Retina (tissue), 1 donor: ENCODE measurements at places on chromosomes 2 and 18.

DNA sequence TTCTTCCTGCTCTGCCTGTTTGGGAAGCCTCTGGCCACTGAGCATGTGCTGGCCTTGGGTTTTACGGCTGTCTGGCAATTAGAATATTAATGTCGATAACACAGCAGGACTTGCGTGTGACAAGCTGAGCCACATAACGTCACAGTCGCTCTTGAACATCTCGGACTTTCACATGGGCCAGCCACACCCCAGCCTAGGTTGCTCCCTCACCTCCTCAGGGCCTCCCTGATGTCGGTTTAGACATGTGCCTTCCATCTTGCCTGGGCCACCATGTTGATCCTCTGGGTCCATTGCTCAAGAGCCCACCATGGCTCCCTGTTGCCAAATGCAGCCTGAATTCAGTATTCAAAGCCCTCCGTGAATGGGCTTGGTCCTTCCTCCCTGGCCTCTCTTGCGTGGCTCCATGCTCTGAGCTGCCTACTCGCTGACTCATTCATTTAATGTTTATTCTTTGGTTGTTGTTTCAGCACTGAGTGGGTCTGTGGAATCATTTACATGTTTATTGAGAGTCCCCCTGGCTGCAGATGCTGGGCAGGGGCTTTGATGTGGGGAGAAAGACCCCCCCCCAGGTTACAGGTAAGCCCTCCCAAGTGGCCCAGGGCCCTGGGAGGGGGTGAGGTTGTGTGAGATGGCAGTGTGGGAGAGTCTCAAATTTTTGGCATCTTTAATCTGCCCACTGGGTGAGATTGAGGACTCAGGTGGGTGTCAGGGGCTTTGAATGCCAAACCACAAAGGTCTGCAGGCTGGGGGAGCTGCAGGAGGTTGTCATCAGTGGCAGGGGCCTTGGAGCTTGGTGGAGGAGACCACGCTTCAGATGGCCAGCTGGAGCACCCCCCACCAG lies 62.0 kb downstream of the ODC1 start:
- DNase-seq = no peak

DNA sequence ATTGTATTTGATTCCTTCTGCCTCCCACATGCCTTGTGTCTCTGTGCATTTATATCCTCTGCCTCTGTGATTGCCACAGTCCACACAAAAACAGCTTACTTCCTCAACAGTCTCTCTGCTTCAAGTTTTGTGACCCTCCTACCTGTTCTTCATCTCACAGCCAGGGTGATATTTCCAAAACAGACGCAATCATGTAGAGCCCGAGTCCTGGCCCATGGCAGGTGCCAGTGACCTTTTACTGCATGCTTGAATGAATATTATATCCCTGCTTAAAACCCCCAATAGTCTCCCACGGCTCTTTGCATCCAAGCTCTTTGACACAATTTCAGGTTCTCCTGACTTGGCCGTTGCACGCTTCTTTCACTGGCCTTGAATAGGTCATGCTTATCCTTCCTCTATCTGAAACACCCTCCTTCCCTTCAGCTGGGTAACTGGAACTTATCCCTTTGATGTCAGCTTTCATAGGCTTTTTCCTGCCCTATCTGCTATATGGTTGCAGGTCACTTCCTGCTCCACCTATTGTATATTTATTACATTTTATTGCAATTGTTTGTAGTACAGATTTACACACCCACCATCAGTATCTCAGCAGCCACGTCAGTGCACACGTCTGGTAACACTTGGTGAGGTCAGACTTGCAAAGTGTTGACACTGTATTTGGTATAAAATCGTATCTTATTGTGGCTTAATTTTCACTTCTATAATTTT lies 29.7 kb upstream of the IL1B start:
- DNase-seq = no peak

DNA sequence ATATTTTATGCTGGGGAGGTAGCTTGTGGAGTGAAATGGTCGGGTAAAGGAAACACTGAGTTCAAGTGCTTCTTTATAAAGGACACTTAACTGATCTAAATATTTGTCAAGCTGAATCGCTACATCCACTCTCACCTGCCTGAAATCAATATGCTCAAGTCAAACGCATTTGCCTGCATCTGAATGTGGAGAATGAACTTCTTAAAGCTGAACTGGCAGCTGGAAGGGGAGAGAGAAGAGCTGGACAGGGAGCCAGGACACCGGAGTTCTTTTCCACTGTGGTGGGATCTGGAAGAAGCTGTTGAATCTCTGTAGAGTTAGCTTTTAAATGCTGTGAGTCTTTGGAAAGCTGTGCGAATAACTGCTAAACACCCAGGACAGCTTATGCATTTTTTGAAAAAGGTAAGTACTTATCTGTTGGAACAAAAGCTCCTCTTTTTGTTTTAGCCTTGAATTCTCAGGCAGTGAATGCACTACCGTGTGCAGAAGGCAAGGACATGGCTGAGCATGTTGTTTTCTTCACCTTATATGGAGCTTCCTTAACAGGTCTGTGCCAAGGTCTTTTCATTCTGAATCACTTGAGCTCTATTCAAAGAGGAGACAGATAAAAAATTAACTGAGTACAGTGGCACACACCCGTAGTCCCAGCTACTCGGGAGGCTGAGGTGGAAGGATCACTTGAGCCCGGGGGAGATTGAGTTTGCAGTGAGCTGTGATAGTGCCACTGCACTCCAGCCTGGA lies 74.2 kb upstream of the KLF7 start:
- DNase-seq = no peak

- no peak for DNase-seq
These were observed 23.3 kb downstream of the EPB41L3 start for GRCh38 chr18:5520464-5520863.

GRCh38 chr2:68185541-68186164 lies 28.0 kb downstream of the PNO1 start:
- no peak for DNase-seq

- DNase-seq = no peak
These were observed 40.4 kb upstream of the MAL start for GRCh38 chr2:94984964-94985575.

DNA sequence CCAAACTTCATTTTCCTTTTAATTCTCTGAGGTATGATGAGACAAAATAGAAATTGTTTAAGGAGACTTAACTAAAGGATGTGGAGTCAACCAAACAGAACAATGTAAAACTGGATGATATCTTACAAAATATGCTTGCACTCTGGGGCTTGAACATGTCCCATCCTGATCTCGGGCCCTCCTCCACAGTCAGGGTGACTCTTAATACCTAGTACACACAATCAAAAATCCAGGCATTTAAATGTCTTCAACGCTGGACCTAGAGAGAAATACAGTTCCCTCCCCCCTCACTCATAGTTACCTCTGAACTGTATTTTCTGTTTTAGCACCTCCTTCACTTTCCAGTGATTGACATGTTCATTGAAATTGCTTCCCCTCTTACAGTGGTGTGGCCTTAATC lies 36.9 kb upstream of the SERPINB2 start:
- DNase-seq = no peak

- DNase-seq = no peak
These were observed 5.9 kb downstream of the MBOAT2 start for GRCh38 chr2:8997631-8998030.

GRCh38 chr2:168602846-168603401 lies 146.9 kb downstream of the CERS6 start:
- no peak for DNase-seq

DNA sequence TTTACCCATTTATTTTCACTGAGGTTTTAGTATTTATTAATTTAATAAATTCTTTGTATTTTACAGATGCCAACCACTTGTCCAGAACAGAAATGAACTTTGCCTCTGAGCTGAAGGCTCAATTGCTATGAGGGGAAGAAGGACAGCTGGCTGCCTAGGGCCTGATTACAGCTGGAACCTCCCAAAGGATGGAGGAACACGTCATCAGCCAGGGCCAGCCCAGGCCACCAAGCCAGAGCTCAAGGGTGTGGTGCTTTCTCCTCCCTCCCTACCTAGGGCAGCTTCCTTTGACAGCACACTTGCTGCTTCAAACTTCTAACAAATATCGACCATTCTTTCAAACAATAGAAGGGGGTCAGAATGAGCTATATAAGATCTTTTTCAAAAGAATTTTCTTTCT lies 19.7 kb upstream of the RIOK3 start:
- DNase-seq = no peak

DNA sequence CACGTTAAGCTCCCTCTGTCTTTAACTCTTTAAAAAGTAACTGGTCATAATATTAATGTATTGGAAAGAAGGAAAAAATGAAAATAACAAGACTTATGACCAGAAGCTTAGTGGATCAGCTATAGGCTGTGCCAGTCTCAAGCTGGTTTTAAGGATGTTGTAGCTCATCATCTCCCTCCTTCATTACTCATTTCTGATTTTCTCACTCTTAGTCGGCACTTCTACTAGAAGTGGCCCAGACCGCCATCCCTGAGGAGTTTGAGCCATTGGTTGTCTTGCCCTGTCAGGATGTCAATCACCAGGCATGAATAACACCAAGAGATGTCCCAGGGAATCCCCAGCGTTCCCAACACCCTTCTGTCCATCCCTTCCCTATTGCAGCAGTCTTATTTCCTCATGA lies 151.5 kb downstream of the ASXL3 start:
- DNase-seq = no peak

GRCh38 chr2:1446301-1446700 lies 33.0 kb downstream of the TPO start:
- DNase-seq = no peak

DNA sequence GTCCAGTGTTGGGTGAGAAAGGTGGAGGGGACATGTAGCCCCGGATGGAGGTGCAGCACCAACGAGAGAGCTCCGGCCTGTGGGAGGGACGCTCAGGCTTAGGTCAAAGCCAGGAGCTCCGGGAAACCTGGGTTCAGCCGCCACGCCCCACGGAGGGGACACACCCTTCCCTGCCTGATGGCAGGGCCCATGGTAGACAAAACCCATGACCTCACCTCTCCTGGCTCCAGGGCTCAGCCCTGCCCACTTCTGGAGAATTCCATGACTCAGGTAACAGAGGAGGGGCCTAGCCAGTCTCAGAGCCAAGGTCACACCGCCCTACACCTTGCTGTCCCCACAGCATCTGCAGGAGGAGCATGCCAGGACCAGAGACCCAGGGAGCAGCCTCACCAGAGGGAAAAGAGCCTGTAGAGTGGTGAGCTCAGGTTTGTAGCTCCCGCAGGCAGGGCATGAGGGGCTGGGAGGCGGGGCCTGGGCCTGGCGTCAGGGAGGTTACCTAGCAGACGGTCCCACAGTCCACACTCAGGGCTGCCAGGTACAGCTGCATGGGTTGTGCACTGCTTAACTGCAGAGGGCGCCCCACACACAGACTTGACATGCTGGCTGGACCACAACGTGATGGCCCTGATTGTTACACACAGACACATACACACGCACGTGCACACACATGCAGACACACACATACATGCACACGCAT lies 70.8 kb upstream of the SMAD7 start:
- DNase-seq = no peak

DNA sequence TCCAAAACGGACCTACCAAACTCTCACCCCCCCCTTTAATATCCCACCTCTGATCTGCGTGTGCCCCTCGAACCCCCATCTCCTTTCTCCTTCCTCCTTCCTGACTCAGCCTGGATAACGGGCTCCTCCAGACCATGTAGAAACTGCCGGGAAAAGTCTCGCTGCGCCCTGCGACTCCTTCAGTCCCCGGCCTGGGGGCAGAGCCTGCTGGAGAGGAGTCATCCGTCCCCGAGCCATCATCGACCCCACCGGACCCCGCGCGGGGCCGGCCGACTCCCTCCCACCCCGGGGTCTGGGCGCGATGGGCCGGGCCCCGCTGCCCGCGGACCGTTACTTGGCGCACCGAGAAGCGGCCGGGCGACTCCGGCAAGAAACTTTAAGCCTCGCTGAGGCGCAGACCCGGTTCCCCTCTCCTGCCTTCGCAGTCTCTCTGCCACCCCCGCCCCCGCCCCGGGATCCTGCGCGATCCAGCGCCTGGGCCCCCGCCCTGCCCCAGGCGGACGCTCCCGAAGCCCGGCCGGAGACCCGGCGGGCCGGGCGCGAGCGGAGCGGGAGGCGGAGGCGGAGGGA lies 3.4 kb downstream of the ZEB2 start:
- DNase-seq = peak; percentile 72

DNA sequence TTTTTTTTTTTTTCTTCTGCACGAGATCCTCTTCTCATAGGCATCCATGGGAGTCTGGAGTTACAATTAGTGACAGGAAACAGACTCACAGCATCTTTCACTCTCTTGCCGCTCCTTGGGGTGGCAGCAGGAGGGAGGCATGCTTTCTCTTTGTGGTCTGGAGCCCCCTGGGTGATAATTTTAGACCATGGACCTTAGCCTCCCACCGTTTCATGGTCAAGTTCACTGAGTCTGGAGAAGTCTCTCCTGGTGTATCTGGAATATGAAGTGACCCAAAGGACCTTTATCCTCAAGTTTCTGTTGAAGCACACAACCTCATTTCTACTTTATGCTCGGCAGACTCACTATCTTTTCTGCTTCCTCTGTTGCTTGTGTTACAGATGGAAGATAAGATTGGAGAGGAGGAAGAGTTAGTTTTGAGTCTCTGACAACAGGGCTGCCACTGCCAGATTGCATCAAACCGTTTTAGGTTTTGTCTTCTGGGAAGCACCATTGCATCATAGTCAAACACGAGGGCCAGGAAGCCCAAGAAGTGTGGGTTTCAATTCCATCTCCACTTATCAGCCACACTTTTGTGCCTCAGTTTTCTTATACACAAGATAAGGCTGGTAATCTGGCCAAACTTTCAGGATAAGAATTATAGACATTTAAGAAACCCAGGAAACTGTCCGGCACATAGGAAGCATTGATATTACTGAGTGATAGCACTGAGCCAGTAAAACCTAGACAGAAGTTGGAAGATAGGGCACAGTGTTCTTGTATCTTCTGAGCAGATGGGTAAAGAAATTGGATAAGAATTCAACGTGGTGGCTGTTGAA lies 62.3 kb downstream of the ADCYAP1 start:
- no peak for DNase-seq

- DNase-seq = no peak
These were observed 15.9 kb upstream of the FIGN start for GRCh38 chr2:163751696-163752095.

DNA sequence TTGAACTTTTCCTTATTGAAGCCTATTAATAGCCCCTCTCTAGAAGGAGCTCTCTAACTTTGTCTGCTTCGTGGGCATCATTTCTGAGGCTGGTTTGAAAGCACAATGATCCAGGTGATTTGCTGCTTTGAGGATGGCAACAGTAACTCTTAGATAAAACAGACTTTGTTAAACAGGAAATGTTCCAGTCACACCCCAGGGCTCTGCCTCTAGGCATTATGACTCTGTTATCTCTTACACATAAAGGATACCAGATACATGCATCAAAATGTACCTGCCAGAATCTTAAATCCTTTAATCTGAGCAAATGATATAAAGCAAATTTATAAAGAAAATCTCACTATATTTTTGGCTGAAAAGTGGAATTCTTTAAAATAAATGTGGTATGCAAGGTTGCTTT lies 52.3 kb downstream of the GAD1 start:
- DNase-seq = no peak

GRCh38 chr18:616380-616995 lies 19.7 kb downstream of the CLUL1 start:
- no peak for DNase-seq

- DNase-seq = no peak
These were observed 267.7 kb upstream of the SPRED2 start for GRCh38 chr2:65700004-65700651.

- no peak for DNase-seq
These were observed 16.1 kb upstream of the ACKR3 start for GRCh38 chr2:236553522-236553921.

GRCh38 chr18:45920367-45920766 lies 46.8 kb downstream of the EPG5 start:
- DNase-seq = no peak
